ENCODE measurements at places on chromosomes 2 and 18.
A peak's percentile ranks its signal among the peaks of the same experiment; 100 is the strongest.

DNA sequence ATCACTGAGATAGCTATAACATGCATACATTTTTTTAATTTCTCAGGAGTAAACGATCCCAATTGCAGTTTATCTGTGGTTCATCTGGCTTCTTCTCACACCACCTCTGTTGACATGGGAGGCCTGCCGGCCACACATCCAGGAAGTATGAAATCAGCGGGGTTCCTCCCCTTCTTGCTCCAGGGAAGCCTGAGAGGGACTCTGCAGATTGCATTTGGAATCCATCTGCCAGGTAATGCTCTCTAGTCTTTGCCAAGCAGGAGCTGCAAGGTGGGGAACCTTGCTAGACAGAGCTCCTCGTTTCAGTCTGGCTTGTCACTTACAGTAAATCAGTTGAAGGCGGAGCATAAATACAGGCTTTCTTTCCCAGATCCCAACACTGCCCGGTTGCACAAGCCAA lies 49.9 kb downstream of the SOX11 start:
- no peak for DNase-seq

DNA sequence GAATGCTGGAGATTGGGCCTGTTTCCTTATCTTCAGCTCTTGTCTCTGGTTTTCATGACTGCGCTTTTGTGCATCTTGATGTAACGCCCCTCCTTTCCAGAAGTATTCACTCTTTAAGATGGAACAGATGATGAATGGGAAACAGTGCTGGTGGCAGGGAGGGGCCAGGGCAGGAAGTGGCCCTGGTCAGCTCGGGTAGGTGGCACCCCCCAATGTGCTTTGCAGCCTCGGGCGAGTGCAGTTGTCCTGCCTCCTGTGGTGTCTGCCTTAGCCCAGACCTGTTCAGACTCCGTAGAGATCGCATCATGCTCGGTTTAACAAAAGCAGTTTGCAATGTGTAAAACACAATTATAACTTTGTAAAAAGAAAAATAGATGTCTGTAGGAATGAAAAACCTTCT lies 17.0 kb upstream of the MGAT4A start:
- DNase-seq = no peak

DNA sequence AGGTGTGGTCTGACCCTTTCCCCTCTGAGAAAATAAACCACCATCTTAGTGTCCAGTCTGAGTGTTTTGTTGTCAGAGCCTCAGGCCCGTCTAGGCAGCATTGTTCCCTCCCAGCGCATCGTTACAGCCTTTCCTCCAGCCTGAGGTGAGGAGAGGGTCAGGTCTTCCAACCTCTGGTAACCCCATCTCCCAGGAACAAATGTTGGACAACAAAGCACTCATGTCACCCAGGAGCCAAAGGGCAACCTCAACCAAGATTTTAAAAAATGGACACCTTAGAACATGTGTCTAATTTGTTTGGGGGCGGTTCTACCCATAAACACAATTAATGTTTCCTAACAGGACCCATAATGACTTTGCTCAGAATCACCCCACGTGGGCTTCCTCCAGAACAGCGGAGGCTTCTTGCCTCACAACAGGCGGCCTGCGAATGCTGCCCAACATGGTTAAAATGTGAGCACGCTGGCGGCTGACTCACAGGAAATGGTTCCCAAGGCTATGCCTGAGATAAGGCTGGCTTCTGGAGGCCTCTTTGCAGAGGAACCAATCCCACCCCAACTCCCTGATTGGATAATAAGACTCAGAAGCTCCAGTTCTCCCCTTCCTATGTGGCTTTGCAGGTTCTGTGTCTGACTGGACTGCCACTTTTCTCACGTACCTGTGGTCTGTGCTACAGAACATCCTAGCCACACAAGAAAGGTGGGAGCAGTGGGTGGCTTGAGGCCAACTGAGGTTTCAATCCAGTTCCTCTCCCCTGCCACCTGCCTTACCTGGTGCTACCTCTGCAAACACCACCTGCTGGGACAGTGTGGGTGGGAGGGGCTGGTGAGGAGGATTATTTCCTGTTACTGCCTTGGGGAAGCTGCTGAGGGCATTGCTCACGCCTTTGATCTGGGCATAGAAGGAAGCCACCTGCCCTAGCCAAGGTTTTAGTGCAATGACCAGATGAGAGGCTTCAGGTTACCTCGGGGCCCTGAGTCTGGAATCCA lies 108.8 kb downstream of the B3GNT2 start:
- peak; percentile 47 for DNase-seq

- DNase-seq = no peak
Measured at GRCh38 chr2:151289972-151290866, 751 bp upstream of the NMI start.

- DNase-seq = no peak
Measured at GRCh38 chr2:196247114-196247975, 76.0 kb upstream of the STK17B start.

- DNase-seq = no peak
Measured at GRCh38 chr2:42128721-42129486, 40.2 kb upstream of the EML4 start.

GRCh38 chr18:23872701-23873550 lies 141.6 kb upstream of the TTC39C start:
- DNase-seq = no peak

DNA sequence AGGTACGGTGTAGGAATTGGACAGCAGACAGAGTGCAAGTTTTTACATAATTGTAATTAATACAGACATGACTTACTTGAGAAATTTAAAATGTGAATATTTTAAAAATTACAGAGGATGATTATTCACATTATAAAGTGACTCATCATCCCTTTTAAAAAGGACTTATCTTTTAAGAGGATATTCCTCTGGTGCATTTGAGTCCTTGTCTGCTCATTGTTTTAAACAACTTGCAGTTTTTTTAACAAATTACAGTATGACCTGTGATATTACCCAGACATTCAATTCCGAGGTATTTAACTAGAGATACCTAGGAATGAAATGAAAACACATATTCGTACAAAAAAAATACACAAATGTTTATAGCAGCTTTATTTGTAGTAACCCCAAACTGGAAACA lies 38.0 kb downstream of the SPTBN1 start:
- DNase-seq = no peak

DNA sequence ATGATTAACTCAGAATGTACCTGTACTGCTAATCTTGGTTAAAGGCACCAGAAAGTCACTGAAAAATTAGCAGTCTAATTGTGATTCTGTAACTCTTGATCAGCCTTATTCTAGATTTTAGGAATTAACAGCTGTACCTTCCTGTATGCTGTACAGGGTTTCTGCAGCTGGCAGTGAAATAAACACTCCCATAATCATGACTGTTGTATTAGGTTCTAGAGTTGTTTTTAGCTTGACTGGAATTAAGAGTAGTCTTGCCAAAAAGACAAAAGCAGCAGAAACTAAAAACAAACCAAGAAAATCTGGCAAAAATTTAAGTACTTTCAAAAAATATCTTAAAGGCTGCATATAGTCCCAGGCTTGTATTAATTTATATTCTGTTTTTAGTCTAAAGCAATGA lies 103.5 kb downstream of the SOS1 start:
- no peak for DNase-seq

DNA sequence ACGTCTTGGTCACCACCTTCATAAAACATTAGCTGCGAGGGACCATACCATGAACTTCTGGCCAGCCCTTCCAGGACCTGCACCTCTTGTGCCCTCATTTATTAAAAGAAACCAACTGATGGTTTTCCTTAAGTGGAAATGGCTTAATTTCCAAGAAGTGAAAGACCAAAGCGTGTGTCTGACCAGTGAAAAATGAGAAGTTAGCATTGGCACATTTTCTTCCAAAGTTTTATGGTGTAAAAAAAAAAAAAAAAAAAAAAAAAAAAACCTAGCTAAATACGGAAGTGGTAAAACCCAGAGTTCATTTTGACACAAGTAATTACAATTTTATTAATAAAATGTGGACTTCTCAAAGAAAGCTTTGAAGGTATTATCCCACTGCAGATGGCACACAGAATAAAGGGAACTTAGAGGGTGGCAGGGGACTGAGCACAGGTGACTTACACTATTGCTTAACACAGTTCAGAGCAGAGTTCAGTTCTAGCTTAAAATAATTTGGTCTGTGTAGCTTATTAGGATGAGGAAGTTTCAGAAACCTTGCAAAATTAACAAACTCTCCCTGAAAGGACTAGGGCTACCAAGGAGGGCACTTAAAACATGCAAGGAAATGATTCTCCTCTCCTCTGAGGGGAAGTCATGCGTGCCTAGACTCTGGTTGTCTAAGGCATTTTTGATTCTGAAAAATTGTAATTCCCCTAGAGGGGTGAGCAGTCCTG lies 42.2 kb upstream of the EPG5 start:
- DNase-seq = no peak

GRCh38 chr2:127857265-127857808 lies 618 bp downstream of the POLR2D start:
- DNase-seq = no peak

GRCh38 chr2:237433920-237434676 lies 20.1 kb upstream of the COL6A3 start:
- DNase-seq = peak; percentile 47

DNA sequence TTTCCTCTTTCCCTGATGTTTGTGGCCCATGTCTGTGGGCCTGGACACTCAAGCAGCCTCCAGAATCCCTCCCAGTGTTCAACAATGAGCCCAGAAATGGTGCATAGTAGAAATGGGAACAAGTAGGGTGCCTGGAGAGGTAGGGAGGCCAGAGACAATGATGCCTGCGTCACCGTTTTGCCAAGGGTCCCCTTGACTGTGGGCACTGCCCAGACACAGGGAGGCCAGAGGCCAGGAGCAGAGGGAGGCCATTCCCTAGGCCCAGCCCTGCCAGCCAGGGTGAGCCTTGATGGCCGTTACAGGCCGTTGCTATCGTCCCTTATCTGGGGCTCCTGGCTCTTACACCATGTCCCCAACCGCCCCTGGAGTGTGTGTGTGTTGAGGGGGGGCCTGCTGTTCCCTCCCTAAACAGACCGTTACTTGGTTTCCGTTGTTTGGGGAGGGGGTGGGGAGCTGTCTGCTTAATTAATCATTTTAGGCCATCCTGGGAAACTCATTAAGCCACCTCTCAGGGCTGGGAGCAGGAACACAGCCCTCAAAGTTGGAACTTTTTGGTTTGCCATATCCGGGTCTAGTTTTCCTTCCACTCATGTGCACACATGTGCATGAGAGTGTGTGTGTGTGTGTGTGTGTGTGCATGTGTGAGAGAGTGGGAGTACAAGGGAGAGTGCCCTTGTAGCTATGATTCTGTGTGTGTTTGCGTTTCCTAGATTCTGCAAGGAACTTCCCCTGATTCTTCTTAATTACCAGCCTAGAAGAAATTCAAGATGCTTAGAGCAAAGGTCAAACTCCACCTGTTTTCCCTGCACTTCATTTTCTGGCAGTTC lies 135.2 kb upstream of the HAAO start:
- peak; percentile 65 for DNase-seq

GRCh38 chr2:123002660-123003248 lies 1022.3 kb upstream of the CNTNAP5 start:
- DNase-seq = no peak

GRCh38 chr18:76468345-76469304 lies 26.4 kb downstream of the ZNF516 start:
- DNase-seq = no peak

DNA sequence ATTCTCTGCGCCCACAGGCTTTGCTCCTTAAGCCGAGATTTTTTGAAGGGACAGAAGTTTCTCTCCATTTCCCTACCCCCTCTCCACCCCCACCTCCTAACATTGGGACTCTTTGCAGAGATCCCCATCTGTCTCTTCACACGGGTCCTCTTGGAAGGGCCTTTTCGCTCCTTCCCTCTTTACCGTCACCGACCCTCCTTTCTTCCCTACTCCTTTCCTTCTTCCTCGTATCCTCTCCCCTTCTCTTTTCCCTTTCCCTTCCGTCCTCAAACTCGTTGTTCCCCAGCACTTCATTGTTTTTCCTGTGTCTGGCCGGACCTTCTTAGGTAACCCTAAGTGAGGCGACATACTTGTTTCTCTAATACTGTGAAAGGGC lies 660 bp downstream of the COPS7B start:
- no peak for DNase-seq

DNA sequence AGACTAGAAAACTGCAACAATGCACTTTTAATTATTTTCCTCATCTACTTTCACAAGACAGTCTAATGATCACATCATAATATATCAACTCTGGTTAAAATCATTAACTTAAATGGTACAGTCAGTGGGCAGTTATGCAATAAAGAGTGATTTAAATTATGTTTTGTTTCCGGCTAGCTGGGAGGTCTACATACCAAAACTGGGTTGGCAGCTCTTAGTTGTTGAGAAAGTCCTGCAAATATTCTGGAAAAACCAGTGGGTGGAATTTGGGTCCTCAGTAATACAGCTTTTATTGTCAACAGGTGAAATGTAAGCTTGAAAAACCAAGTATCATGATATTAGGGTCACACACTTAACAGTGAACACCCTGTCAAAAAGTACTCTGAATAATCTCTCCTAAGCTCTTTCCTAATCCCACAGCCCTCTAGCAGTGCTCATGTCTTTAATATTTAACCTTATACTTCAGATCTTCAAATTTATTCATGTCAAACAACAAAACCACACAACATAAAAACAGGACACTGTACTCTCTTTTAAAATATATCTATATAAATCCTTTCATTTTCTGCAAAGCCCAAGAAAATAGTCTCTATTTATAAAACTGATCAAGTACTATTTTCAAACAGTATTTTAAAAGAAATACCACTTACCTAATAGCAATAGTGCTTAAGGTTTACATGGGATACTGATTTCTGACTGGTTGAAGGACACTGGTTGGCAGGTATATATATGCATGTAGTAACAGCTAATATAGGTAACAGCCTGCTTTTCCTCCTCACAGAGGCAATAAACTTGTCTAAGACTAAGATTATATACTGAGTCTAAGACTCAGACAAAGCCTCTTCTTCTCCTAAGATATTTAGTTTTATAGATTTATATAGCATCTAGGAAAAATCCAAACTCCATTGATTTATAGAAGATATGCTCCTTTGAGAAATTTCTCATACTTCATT lies 103.8 kb downstream of the GAREM1 start:
- no peak for DNase-seq

DNA sequence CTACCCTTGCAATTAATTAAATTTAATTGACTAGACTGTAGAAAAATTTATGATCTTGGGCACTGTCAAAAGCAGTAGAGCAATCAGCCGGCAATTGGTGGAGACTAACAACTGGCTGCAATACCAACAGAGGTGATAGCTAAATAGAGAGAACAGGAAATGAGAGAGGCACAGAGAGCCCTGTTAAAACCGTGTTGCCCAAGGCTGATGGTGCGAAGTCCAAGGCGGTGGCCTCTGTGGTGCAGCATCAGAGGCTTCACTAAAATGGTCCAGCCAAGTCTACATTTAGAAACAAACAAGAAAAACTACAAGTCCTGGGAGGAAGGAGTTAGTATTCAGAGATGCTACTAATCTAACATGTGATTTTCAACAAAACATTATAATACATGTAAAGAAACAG lies 115.6 kb downstream of the NETO1 start:
- DNase-seq = no peak

GRCh38 chr2:158808426-158808825 lies 13.3 kb downstream of the DAPL1 start:
- DNase-seq = no peak
